ENCODE measurements at places on chromosomes 3 and 15.

GRCh38 chr3:170529346-170529745, 56.5 kb downstream of the SLC7A14 start:
- no peak for DNase-seq

GRCh38 chr3:132034486-132035464, at the start of gene CPNE4:
CPNE4 (minus strand) TSS chr3:132035014.
- DNase-seq = peak; percentile 47

DNA sequence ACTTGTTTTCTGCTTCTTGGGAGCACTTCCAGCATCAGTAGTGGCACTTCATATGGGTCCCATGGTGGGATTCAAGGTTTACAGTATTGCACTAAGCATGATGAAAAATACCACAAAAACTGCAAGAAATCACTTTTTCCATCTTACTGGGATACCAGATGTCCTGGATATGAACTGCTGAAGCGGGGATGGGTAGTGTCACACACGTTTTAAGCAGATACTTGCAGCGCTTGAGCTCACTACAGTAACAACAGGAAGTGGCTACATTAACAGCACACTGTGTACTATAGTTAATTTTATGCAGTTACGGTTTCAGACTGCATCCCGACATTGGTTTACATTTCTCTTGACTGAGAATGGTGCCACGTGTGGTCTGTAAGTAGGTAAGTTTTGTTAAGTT, 3.5 kb upstream of the ISG20 start:
- no peak for DNase-seq

- DNase-seq = no peak
Observed at GRCh38 chr3:113536627-113537101, 4.3 kb downstream of the SIDT1 start.

GRCh38 chr3:101128001-101128400, 134.8 kb upstream of the ABI3BP start:
- DNase-seq = peak; percentile 35

- DNase-seq = peak; percentile 57
Observed at GRCh38 chr15:93341164-93341563, 252.2 kb upstream of the RGMA start.

DNA sequence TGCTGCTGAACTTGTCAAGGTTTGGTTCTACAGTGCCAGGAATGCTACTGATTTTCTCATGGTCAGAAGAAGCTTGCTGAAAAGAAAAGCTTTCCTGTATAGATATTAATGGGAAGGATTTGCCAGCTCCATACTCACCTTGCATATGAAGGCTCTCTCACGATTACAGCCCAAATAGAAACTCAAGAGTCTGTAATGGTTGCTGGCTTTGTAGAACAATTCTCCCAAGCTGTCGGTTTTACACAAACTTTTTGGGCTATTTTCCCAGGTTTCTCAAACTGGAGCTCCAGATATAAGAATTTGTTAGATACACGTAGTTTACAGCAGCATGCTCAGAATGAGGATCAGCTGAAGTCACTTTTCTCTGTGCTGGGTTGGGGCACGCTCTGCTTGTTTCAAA, 30.1 kb upstream of the LRRC3B start:
- DNase-seq = no peak
